ENCODE measurements at places on chromosomes 5 and 9. TPM values are rescaled to one million over a fixed set of nuclear protein-coding genes. Genes with fewer than 3 reads are reported as not detected.

GRCh38 chr5:80853413-80853812 lies 106.8 kb upstream of the RASGRF2 start:
- DNase-seq: no peak

DNA sequence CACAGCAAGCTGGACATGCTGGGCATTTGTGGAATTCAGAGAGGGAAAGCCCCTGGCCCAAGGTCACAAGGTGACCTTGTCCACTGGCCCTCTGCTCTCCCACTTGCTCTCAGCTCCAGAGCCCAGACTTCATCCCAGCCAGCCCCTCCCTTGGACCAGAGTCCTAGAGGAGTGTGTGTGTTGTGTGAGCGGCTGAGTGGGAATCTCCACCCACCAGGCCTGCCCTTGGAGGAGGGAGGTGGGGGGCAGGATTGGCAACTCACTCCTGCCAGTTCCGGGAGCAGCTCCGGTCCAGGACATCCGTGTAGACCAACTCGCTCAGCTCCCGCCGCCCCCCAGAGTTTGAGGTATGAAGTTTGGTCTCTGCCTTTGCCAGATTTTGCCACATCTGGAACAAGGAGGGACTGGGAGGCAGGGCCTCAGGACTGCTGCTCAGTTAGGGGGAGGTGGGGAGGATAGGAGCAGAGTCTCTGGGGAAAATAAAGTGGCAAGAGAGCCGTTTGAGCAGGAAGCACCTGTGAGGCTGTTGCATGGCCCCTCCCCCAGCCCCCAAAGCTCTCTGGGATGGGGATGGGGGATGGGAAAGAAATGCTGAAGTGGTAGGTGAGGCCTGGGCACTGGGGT lies 1.4 kb downstream of the MZB1 start:
- no peak for DNase-seq

Gene DOCK8
- total RNA-seq: 374 TPM

DNA sequence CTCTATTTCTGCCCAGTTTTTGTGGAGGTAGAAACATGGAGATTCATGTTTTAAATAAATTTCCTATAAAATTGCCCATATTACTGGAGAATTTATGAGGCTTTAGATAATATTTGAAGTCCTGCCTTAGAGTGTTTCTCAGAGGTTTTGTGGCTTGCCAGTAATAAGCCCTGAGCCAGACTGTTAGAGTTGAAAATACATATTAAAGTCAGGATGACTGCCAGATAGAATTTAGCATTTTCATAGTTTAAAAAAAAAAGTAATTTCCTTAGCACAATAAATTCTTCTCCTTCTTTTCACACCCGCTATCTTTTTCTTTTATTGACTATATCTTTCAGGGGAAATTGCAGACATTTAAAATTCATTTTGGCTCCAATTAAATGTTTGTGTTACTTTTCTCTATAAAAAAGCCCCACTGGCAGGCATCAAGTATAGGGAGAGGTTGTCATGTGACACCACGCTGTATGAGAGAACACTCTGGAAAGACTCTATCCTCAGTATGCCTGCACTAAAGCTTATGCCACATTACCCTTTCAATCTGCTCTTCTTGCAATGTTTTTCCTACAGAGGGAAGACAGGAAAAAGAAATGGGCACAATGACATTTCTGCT lies 135.2 kb downstream of the MPDZ start:
- no peak for DNase-seq

Gene PCDH1
- not detected for total RNA-seq
